Hematopoietic multipotent progenitor cell treated with erythropoietin and hydrocortisone succinate and interleukin-3 and kit ligand, for 17 days (in vitro differentiated cells): ENCODE measurements at places on chromosomes 5 and 9.
A peak's percentile ranks its signal among the peaks of the same experiment; 100 is the strongest.

- DNase-seq: no peak
These were observed 39.7 kb downstream of the ROPN1L start for GRCh38 chr5:10481241-10481935.

DNA sequence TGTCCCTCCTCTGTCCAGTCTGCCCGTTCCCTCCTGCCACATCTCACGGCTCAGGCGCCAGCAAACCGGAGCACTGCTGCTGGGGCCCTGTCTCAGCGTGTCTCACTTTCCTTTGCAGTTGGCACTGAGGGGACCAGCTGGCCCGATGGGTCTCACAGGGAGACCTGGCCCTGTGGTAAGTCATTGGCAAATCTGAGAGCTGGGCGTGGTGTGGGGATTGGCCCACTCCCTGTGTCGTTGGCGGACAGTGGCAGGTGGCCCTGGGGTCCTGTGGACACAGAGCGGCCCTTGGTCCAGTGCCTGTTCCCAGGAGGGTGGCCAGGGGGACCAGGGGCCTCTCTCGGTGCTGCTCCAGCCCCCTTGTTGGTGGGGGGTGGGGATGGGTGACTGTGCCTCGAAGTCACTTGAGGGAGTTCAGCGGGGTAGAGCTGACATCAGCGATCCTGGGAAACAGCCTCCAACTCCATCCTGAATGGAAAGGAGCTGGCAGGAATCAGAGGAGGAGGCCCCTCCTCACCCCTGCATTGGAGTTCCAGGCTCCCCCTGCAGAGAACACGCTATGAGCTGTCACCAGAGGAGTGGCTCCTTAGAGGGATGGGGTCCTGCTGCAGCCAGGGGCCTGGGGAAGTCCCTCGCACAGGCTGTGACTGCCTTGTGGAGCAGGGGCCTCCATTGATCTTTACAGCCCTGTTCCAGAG lies 111.0 kb downstream of the COL5A1 start:
- no peak for DNase-seq

DNA sequence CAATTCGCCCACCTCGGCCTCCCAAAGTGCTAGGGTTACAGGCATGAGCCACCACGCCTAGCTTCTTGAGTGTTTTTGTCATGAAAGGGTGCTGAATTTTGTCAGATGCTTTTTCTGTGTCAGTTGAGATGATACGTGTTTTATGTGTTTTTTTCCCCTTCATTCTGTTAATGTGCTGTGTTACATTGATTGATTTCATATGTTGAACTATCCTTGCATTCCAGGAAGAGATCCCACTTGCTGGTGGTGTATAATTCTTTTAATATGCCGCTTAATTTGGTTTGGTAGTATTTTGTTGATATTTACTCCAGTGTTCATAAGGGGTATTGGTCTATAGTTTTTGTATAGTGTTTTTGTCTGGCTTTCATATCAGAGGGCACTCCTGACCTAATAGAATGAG lies 13.6 kb downstream of the ZBTB43 start:
- DNase-seq: no peak

DNA sequence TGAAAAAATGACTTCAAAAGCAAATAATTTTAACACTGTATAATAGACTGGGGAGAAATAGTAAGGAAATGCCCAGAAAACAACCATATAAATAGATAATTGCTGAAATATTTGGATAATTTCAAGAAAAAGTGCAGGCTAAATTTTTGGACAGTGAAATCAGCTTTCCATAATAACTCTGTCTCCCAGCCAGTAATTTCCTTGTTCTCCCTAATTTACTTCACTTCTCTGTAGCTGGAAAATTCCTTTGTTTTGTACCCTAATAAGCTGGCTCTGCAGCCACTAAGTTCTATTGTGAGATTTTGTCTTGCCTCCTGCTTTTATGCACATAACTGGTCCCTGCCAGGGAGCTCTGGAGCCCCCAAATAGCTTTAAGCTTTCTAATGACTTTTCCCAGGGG lies 27.7 kb downstream of the PRDM6 start:
- no peak for DNase-seq

GRCh38 chr9:14021871-14022525 lies 291.9 kb downstream of the NFIB start:
- DNase-seq: no peak

DNA sequence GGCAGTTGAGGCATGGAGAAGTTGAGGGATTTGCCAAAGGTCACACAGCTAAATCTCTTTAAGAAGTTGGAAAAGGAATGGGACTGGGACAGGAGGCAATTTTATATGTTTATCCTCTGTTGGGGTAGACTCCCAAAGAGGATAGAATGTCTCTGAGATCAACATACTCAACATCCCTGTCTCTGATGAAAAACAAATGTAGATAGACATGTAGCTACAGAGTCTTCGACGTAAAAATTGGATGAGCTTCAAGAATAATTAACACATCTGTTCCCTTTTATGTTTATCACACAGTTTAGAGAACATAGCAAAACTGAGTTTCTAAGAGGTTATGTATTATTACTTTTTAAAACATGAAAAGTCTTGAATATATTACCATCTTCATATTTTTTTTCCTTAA lies 204.6 kb upstream of the CD180 start:
- no peak for DNase-seq

- DNase-seq: peak; percentile 34
These were observed 36.1 kb downstream of the MRPL36 start for GRCh38 chr5:1763548-1763911.

DNA sequence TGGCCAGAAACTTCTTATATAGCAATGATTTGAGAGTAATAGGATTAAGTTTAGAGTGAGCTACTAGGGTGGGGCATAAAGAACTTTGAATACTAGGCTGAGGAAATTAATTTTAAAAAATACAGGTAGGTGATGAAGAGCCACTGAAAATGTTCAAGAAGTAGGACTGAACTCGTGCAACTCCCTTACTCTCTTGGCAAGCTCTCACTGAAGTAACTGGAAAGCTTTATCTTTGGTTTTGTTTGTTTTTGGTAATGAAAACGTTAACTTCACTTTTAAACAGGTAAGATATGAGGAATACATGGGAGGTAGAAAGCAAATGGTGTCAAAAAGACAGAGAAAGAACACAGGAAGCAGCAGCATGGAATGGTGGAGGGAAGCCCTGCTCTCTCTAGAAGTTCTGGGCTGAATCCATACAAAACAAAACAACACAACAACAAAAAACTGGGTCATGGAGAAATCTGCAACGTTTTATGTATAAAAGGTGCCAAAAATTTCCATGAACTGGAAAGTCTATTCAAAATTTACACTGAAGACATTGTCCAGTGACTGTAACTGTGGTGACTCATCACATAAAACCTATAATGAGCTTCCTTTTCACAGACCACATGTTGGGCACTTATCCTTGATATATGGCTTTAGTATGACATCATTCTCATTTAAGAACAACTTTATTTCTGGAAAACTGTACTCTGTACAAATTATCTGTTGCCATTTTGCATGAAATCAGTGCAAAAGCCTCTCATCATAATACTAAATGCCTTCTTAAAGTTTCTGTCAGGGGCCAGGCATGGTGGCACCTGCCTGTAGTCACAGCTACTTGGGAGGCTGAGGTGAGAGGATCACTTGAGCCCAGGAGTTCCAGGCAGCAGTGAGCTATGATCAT lies 91.2 kb upstream of the CHD1 start:
- no peak for DNase-seq

DNA sequence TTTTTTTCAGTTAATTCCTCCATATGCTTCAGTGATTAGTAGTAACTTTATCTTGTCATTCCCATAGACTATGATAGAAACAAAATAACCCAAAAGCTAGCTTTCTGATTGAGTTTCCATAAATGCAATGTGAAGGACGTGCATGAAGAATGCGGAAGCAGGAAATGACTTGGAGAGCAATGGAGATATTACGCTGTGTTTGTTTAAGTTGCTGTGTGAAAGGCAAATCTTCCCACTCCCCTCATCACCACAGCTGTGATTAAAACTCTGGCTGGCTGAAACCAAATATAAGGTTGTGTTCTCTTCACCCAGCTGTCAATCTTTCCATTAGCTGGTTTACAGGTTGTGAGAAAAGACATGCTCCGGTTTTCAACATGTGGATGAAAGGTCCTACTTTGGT lies 83.9 kb downstream of the NR2F1-AS1 start:
- no peak for DNase-seq

DNA sequence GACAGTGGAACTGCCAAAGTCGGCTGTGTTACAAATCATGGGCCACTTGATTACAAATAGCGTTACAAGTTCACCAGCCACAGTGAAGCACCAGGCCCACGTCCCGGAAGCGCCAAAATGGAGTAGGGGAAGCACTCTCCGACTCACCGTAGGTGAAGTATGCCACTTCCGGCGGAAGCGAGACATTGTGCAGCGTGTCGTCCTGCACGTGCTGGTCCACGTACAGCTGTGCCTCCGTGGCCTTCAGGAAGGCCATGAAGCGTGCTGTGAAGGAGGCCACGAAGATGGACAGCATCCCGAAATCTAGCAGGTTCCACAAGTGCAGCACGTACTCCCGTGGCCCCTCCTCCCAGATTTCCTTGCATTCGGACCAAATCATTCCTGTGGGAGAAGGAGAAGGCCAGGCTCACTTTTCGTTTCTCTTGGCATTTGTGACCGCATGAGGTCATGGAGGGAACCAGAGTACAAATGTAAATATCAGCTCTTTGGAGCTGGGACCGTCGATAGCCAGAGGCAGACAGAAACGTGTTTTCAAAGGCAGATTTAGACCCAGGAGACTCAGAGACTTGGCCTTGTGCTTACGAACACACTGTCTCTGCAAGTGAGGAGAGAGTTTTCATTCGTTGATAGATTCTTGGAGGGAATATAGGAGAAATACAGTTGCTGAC lies 58.7 kb upstream of the SMIM32 start:
- DNase-seq: no peak

- no peak for DNase-seq
These were observed 878.9 kb upstream of the WWC1 start for GRCh38 chr5:167412556-167412955.

- no peak for DNase-seq
These were observed 342.9 kb upstream of the RPS23 start for GRCh38 chr5:82620957-82621600.

DNA sequence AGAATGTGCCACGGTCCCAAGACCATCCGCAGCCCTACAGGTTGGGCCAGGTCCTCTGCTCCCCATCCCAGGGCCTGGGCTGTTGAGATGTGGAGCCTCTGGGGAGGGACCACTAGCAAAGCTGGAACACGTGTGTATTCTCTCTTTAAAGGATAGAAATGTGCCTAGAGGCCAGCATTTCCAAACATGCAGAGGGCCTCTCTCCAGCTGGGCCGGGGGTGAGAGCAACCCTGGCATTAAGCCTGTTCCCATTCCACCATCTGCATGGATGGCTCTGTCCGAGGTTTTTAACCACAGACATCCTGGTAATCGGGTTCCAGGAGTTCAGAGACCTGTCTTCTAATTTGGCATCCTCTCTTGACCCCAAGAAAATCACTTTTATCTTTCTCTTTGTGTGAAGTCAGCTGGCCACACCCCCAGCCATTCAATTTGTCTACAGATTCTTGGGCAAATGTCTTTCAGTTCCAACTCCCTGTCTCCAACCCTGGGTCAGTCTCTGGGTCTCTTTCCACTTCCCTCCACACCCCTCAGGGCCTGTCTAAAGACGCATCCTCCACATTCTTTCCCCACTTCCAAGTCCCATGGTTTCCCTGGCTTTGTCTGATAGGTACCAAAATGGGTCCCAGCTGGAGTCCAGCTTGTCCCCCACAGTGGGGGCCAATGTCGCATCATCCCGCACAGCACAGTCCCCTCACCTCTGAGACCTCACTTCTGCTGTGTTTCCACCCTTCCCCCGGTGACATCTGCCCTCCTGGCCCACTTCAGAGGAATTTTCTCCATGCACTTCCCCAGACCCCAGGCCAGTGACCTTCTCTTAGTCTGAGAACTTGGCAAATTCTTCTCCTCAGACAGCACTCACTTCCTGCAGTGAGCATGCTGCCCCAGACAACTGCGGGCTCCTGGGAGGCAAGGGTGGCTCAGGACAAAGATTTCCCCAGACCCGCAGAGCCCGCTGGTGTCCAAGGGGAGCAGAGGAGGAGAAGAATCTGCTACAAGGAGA lies 56.8 kb downstream of the PTPDC1 start:
- no peak for DNase-seq

- DNase-seq: no peak
These were observed 131.0 kb upstream of the ASTN2 start for GRCh38 chr9:117545846-117546245.

DNA sequence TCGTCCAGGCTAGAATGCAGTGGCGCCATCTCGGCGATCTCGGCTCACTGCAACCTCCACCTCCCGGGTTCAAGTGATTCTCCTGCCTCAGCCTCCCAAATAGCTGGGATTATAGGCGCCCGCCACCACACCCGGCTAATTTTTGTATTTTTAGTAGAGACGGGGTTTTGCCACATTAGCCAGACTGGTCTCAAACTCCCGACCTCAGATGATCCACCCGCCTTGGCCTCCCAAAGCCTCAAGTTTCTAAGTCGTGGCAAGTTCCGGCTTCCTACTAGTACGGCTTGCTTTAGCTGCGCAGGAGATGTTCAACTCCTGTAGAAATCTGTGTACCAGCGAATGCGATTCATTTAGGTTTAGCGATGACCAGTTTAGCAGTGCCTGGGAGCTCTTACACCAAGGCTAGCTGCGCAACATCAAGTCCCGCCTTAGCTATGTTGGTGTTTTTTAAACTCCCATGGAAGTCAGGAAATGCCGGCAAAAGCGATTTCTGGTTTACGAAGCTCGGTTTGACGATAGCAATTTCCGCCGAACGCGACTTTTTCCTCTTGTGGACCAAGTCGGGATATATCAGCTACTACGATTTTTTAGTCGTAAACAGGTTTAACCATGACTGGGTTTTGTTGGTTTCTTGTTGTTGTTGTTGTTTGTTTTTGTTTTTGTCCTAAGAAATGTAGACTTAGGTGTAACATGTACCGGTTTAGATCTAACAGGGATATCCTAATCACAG lies 46.4 kb downstream of the ANXA2R start:
- DNase-seq: peak; percentile 82

DNA sequence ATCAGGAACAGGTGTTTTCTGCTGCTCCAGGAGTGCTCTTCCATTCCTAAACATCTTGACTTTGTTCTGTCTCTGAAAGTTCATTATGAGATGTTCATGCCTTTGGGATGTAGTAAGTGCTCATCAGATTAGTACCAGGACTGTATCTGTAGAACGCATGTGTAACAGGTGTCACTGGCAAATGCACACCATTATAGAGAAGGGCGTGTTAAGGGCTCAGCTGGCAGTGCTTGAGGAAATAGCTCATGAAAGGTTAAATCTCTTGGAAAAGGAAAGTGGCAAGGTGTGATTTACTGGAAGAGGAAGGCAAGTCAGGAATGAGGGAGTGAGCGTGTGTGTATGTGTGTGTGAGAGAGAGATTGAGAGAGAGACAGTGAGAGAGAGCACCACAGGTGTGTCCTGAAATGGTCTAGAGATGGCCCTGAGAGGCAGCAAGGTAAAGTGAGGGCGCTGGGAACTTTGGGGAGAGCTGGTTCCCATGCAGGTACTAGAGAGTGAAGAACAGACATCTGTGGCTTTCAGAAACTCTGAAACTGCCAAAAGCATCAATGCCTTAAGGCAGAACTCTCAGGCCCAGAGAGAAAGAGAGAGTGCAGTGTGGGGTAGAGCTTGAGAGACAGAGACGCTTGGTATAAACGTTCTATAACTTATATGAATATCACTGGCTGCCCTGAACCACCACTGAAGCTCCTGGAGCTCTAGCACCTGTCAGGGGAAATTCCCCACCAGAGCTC lies 13.7 kb upstream of the CXCL14 start:
- no peak for DNase-seq
